ENCODE measurements at places on chromosomes 2 and 18. TPM values are rescaled to one million over a fixed set of nuclear protein-coding genes. Genes with fewer than 3 reads are reported as not detected.

The TSPYL6 gene
- total RNA-seq = not detected

The MEMO1 gene
- total RNA-seq = 38.2 TPM

The KIF5C gene
- 0.92 TPM for total RNA-seq

- H3K27ac ChIP-seq = no peak overlapping the region
- no peaks in the 10 kb centered on the region for H3K27me3 ChIP-seq
- no peaks in the 10 kb centered on the region for H3K36me3 ChIP-seq
- no peaks in the 10 kb centered on the region for H3K4me1 ChIP-seq
- no peak for DNase-seq
Measured at GRCh38 chr2:102657770-102658169, 38.4 kb downstream of the SLC9A2 start.

- no peaks in the 10 kb centered on the region for H3K27me3 ChIP-seq
- no peak overlapping the region for H3K27ac ChIP-seq
- DNase-seq = no peak
- H3K36me3 ChIP-seq = no peaks in the 10 kb centered on the region
Measured at GRCh38 chr18:50788284-50788683, 31.5 kb downstream of the MRO start.
